ENCODE measurements at places on chromosomes 7 and 10. TPM values are rescaled to one million over a fixed set of nuclear protein-coding genes. Genes with fewer than 3 reads are reported as not detected.

Gene TMEM229A
- total RNA-seq: not detected

Gene ANKRD16
- 9.9 TPM for total RNA-seq

Gene ERVW-1
- 0.04 TPM for total RNA-seq

Gene SMIM30
- total RNA-seq: 28.0 TPM

Gene MRPS17
- 25.5 TPM for total RNA-seq

Gene ADIRF
- not detected for total RNA-seq

Gene TDRD1
- not detected for total RNA-seq
